Astrocyte of the spinal cord (primary cell): ENCODE measurements at places on chromosomes 3 and 15.

- DNase-seq: no peak
Measured at GRCh38 chr15:90095521-90095959, 6.7 kb downstream of the IDH2 start.

- peak; percentile 55 for DNase-seq
Measured at GRCh38 chr15:30042556-30042955, 40.2 kb upstream of the GOLGA8J start.

GRCh38 chr15:40066589-40066988, 27.6 kb upstream of the SRP14 start:
- DNase-seq: no peak

GRCh38 chr3:66473181-66473580, 27.6 kb downstream of the LRIG1 start:
- peak; percentile 55 for DNase-seq

GRCh38 chr3:166127969-166128368, 290.7 kb upstream of the BCHE start:
- no peak for DNase-seq

DNA sequence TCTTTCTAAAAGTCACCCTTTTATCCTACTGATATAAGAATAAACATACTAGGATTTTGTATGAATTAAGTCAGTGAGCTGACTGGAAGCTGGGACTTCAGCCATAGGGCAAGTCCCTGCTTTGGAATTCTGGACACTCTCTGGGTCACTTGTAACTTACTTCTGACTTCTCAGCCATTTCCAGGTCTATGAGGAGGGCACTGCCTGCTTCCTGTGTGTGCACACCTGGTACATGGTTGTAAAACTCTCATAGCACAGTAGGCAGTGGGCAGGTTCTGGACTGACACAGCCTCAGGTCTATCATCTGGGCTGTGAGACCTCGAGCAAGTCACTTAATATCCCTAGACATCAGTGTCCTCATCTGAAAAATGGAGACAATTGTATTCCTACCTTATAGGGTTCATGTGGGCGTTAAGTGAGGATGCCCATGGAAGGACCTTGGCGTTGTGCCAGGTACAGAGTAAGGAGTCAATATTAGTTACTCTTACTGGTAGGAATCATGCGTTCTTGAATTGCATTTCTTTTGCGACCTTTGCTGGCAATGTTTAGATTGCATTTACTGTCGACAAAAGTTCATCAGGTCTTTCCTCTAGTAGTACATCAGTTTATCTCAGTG, 27.5 kb upstream of the TGM5 start:
- no peak for DNase-seq

DNA sequence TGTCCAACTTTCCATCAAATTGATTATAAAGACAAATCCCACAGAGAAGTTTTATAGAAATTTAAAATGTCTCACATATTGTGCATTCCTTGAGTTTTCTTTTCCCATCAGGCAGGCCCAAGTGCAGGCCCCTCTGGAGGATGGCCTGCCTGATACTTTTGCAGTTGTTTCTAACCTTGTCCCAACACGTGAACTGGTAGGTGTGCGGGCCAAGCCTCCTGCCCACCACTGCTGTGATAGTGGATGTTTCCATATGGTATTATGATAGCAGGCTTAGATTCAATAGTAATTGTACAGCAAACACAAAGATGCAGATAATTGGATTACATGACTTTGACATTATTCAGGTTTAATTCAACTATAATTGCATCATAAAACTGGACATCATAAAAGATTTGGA, 1.4 kb downstream of the P2RY12 start:
- no peak for DNase-seq

DNA sequence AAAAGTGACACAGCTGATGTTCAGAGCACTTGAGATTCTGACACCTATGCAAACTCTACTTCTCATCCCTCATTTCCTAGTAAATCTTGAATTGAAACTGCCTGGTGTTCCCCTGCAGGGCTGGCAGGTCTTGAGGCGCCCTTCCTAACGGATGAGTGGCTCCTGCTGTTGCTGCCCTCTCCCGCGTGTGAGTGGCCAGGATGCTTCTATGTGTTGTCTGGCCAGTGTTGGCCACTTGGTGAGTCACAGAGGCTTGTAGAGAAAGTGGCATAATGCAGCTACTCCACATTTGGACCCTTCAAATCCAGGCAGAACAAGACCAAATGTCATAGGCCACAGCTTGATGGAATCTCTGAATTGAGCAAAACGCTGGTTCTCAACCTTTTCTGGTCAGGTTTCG, 63.6 kb downstream of the MOBP start:
- no peak for DNase-seq

- no peak for DNase-seq
Measured at GRCh38 chr3:45007091-45007490, 19.0 kb upstream of the CLEC3B start.

GRCh38 chr3:60707452-60708020, 543.7 kb downstream of the FHIT start:
- DNase-seq: no peak

DNA sequence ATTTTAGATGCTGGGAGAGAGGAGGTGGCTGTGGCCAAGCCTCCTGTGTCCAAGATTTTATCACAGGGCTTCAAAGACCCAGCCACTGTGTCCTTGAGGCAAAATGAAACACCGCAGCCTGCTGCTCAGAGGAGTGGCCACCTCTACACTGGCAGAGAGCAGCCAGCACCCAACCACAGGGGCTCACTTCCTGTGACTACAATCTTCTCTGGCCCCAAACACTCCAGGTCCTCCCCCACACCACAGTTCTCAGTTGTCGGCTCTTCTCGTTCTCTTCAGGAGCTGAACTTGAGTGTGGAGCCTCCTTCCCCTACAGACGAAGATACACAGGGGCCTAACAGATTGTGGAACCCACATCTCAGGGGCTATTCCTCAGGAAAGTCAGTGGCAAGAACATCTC, 45.6 kb downstream of the CDAN1 start:
- no peak for DNase-seq
